ENCODE measurements at places on chromosomes 3 and 15. TPM values are rescaled to one million over a fixed set of nuclear protein-coding genes. Genes with fewer than 3 reads are reported as not detected.

WDR93 gene
- 0.51 TPM for total RNA-seq

C3orf20 gene
- total RNA-seq: not detected

- no peaks in the 10 kb centered on the region for H3K27me3 ChIP-seq
- H3K36me3 ChIP-seq: no peaks in the 10 kb centered on the region
- DNase-seq: no peak
- H3K4me1 ChIP-seq: no peaks in the 10 kb centered on the region
- no peak overlapping the region for H3K4me3 ChIP-seq
These were observed 175.8 kb downstream of the XXYLT1 start for GRCh38 chr3:195095035-195095703.

GRCh38 chr3:73036694-73037591 is 24.5 kb upstream of the EBLN2 start:
- H3K36me3 ChIP-seq: no peaks in the 10 kb centered on the region
- H3K4me3 ChIP-seq: no peak overlapping the region
- DNase-seq: no peak
- no peak overlapping the region for H3K27ac ChIP-seq

GRCh38 chr3:149245738-149246451 is 24.3 kb upstream of the CP start:
- no peaks in the 10 kb centered on the region for H3K27me3 ChIP-seq
- peaks cover 12% of the 10 kb centered on the region for H3K4me1 ChIP-seq
- H3K4me3 ChIP-seq: no peak overlapping the region
- DNase-seq: no peak
- no peak overlapping the region for H3K27ac ChIP-seq

DNA sequence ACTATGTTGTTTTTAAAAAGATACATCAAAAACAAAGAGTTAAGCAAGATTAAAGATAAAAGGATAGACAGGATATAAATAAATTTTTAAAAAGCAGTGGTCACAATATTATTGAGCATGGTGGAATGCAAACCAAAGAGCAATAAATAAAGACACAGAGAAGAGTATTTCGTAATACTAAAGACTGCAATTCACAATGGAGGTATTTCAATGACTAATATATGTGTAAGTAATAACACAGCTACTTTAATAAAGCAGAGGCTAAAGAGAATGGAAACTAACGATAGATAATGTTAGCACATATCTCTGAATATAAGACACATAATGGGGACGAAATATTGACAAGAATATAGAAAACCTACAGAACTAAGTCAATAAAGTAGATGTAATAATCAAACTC is 219.6 kb downstream of the WDR72 start:
- H3K27me3 ChIP-seq: no peaks in the 10 kb centered on the region
- H3K36me3 ChIP-seq: no peaks in the 10 kb centered on the region
- no peak for DNase-seq
- H3K4me3 ChIP-seq: no peak overlapping the region
- peaks cover 16% of the 10 kb centered on the region for H3K4me1 ChIP-seq
